Thyroid gland (tissue), 4 donors: ENCODE measurements at places on chromosomes 12 and 14. TPM values are rescaled to one million over a fixed set of nuclear protein-coding genes. Genes with fewer than 3 reads are reported as not detected.

The RAB15 gene
- total RNA-seq: 6.2 TPM

The SALL2 gene
- 21.9 TPM for total RNA-seq

DNA sequence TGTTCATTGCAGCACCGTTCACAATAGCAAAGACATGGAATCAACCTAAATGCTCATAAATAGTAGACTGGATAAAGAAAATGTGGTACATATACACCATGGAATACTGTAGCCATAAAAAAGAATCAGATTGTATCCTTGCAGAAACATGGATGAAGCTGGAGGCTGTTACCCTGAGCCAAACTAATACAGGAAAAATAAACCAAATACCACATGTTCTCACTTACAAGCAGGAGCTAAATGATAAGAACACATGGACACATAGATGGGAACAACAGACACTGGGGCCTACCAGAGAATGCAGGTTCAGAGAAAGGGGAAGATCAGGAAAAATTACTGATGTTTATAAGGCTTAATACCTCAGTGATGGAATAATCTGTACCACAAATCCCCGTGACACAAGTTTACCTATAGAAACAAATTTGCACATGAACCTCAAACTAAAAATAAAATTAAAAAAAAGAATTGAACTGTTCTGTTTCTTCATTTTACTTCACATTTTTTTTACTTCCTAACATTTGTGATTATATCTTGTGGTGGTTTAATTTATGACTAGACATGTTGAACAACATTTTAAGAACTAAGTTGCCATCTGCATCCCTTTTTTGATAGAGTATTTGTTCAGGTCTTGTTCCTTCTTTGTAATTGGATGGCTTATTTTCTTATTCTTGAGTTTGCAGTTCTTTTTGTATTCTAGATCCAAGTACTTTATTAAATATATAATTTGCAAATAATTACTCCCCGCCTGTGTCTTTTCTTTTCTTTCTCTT, 835.2 kb downstream of the FSCB start:
- no peaks in the 10 kb centered on the region for H3K4me1 ChIP-seq
- H3K4me3 ChIP-seq: no peak overlapping the region
- DNase-seq: no peak
- H3K36me3 ChIP-seq: no peaks in the 10 kb centered on the region
- no peak overlapping the region for H3K27ac ChIP-seq

GRCh38 chr14:60622210-60622916, 26.9 kb downstream of the SIX1 start:
- H3K27ac ChIP-seq: no peak overlapping the region
- DNase-seq: no peak
- no peak overlapping the region for H3K4me3 ChIP-seq
- peaks cover 24% of the 10 kb centered on the region for H3K4me1 ChIP-seq
- no peaks in the 10 kb centered on the region for H3K36me3 ChIP-seq

The AGAP2 gene
- 0.92 TPM for total RNA-seq
